LoVo (cell line): ENCODE measurements at places on chromosomes 6 and 20.
A peak's percentile ranks its signal among the peaks of the same experiment; 100 is the strongest.

DNA sequence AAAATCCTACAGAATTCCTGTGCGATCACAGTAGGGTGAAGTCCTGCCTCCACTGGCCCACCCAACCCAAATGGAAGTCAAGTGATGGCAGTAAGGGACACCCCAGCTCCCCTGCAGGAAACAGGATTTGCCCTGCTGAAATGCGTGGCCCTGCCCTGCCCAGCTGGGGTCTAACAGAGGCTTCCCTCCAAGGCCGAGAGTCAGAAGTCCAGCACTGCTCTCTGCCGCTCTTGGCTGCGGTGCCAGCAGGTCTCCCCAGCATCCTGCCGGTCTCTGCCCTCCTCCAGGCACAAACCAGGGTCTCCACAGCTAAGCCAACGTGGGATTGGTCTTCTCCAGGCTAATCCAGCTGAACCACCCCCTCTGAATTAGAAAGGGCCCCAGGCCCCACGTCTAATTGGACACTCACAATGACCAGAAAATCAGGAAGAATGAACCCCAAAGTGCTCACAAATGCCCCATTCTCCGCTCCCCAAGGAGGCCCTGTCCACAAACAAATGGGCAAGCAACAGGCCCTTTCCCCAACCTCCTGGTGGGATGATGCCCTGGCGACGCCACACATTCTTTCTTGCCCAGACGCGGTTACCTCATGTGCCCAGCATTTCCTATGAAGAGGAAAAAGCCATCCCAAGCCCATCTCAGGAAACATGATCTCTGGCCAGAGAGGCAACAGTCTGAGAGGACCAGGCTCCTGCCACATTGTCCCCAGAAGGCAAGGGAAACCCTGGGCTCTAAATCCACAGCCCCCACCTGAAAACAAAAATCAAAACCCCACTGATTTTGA lies 117.2 kb downstream of the BANF2 start:
- DNase-seq = no peak

DNA sequence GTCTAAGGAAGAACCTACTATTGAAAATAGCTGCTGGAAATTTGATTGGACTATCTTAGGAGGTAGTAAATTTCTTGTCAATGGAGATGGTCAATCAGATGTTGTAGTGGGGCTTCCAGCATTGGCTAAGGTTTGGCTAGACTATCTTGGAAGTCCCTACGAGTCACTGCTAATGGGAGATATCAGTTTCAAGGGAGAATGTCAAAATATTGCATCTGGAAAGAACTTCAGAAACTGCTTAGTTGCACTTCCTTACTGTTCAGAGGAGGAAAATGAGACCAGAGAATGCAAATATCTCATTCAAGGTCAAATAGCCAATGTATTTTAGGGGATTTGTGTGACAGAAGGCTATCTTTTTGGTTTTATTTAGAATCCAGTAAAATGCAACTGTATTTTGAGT lies 53.5 kb upstream of the CCN2 start:
- no peak for DNase-seq

GRCh38 chr6:146974351-146974750 lies 229.9 kb upstream of the STXBP5 start:
- no peak for DNase-seq

DNA sequence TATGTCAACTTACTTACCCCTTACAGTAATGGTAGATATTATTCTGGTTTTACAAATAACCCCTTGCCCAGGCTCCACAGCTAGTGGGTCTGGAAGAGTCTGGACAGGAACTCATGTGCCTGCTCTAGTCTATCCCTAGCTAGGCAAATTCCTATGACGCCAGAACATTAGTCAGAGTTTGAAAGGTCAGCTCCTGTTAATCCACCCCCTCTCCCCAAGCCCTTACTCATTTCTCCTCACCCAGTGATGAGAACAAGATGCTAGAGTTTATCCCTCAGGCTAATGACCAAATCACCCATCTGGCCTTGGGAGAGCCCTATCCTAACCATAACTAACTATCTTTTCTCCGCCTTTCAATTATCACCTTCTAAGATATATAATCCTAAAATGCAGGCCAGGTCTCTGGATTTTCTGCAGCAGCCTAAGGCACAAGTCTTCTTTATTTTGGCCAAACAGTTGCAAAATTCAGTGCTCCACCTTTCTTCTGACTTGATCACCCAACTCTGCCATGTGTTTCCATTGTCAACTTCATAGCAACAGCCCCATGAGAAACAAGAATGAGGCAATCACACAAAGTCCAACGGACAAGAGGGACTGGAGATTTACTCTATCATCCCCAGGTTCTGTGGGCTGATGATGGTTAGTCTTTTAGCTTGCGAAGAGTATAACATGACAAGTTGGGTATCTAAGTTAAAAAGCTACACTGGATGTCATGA lies 113.3 kb downstream of the TASP1 start:
- DNase-seq = no peak

GRCh38 chr20:20333866-20334265 lies 34.0 kb upstream of the INSM1 start:
- DNase-seq = no peak

DNA sequence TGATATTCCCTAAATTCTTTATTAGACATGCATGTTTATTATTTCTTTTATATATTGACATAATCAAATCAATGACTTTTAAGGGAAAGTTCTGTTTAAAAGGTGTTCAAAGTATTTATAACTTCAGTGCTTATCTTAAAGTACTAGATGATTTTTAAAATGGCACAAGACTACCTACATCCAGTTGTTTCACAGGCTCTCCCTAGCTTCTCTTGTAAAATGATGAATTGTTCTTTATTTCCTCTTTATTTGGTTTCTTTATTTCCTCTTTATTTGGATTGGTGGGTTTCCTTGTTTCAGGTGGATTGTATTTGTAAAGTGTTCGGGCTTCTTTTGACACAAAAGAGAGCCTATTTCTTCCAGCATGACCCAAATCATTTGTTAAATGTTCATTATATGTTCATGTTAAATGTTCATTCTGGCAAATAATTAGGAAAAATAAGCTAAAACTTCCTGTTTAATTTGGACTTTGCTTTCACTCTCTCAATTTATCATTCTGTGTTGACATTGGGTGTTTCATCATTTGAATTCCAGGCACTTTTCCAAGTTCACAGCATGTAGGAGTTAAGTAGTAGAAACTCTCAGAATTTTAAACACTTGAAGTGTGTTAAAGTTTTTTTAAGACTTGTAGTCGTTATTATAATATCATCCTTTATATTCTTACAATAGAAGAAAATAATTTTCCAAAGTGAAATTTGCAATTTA lies 24.6 kb downstream of the MLIP start:
- peak; percentile 56 for DNase-seq

DNA sequence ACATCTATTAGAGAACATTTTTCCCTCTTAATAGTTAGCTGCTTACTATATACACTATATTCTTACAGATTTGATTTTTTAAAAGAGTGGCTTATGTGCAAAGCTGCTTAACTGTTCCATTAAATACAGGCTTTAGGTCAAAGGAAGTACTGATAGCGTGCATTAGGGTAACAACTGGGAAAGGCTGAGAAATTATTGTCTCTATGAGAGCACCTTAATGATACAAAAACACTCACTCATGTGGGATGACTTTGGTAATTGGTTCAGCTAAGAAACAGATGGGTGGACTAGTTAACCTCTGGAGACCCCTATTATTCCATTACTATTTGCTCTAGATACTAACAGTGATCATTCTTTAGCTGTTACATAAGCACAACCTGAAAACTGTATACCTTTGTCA lies 4.0 kb downstream of the DCDC2 start:
- DNase-seq = no peak
